Sciatic nerve (tissue), 2 donors: ENCODE measurements at places on chromosomes 2 and 18.

DNA sequence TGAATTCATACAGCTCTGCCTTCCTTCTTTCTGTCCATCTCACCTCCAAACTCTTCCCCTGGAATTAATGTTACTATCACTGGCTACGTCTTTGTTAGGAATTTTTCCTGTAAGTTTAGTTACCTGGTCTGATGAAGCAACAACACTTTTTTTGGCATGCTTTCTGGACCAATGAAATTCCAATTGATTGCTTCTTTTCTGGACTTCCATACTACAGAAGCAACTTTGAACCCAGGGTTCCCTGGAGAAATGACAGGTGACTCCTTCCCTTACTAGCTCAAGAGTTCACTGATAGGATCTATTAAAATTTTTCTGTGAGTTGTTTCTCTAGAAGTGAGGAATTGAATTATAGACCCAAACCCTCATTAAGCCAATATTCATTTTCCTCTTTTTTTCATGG is 41.4 kb upstream of the STPG4 start:
- no peak for DNase-seq

- no peak for DNase-seq
Observed at GRCh38 chr18:67726882-67727281, 210.4 kb upstream of the DSEL start.

GRCh38 chr2:139742216-139743172 is 962.3 kb upstream of the NXPH2 start:
- DNase-seq, result no peak

GRCh38 chr2:163593982-163594381 is 141.8 kb downstream of the FIGN start:
- no peak for DNase-seq

DNA sequence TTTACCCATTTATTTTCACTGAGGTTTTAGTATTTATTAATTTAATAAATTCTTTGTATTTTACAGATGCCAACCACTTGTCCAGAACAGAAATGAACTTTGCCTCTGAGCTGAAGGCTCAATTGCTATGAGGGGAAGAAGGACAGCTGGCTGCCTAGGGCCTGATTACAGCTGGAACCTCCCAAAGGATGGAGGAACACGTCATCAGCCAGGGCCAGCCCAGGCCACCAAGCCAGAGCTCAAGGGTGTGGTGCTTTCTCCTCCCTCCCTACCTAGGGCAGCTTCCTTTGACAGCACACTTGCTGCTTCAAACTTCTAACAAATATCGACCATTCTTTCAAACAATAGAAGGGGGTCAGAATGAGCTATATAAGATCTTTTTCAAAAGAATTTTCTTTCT is 19.7 kb upstream of the RIOK3 start:
- DNase-seq, result no peak
